ENCODE measurements at places on chromosomes 1 and 21.
A peak's percentile ranks its signal among the peaks of the same experiment; 100 is the strongest.

DNA sequence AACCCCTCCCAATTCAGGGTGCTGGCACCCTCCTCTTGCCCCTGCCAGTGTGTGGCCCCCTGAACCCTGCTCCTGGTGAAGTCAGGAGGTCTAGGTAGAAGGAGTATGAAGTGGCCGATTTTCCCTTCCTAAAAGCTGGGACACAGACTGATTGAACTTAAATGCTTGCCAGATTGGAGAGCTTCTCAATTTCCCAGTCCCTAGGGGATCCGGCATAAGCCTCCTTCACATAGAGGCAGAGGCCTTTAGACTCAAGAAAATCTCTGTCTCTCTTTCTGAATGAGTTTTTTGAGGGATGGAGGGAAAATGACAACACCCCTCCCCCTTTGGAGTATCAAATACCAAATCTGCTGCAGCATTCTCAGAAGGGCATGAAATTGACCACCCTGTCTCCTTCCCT lies 51.5 kb downstream of the SYT2 start:
- no peak for DNase-seq

DNA sequence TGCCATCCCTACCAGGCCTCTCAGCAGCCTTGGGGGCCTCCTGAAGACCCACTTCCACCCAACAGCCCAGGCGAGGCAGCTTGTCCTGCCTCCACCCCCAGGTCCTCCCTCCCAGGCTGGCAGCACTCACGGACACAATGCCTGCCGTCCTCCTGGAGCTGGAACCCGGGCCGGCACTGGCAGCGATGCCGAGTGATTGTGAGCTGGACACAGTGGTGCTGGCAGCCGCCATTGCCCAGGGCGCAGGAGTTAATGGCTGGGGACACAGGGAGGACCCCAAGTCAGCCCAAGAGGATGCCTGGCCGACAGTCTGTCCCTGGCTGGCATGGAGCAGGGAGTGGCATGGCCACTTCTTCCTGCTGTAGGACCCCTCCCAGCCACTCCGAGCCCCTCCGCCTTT lies 60.8 kb downstream of the ARHGEF16 start:
- no peak for DNase-seq

DNA sequence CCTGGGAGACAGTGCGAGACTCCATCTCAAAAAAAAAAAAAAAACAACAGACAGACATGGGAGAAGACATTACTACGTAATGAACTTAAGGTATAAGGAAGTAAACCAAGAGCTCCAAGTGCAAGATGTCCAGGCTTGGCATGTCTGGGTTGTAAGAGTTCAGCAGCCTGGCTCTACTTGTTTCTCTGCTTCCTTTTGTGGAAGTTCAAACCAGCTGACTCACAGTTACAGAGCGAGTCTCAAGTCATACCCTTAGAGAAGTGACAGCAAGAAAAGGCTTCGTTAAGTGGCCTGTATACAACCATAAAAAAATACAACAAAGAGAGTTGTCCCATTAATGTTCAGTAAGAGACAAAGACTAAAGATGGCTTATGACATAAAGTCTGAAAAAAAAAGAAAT lies 1.3 kb downstream of the RIT1 start:
- peak; percentile 37 for DNase-seq

GRCh38 chr1:24123611-24124010 lies 11.7 kb upstream of the MYOM3 start:
- no peak for DNase-seq

DNA sequence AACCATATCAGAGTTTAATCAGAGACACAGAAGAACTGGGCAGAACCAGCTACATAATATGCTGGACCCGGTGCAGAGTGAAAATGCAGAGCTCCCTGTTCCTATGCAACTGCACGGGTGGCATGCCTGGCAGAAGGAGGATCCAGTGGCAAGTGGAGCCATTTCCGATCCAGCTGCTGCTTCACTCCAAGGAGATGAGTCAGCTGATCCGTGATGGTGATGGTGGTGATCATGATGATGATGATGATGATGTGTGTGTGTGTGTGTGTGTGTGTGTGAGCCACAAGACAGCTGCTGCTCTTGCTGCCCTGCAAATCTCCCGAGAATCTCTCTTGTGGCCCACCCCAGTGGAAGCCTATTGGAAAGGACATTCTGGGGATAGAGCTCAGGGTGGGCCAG lies 133.0 kb downstream of the URB2 start:
- no peak for DNase-seq

- peak; percentile 71 for DNase-seq
Observed at GRCh38 chr1:234978397-234979295, 150.0 kb downstream of the TOMM20 start.

- no peak for DNase-seq
Observed at GRCh38 chr1:198486903-198487302, 53.6 kb downstream of the ATP6V1G3 start.

GRCh38 chr1:66028035-66028434 lies 235.3 kb downstream of the PDE4B start:
- no peak for DNase-seq

GRCh38 chr1:229991104-229991513 lies 75.9 kb upstream of the GALNT2 start:
- DNase-seq, result no peak

DNA sequence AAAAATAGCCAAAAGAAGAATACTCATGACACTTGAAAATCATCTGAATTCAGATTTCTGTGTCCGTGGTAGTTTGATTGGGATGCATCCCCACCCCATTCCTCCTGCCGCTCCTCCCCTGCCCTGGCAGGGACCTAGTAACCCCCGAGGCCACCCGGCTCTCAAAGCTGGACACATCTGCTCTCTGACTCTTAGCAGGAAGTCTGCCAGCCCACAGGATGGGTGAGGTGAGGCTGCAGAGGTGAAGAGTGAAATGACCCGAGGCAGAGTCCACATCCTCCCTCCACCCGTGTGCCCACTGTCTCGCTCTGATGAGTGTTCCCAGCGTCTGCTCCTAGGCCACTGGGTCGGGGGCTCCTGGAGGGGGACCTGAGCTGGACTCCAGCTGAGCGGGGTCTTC lies 308.5 kb upstream of the VAMP3 start:
- DNase-seq, result no peak
